ENCODE measurements at places on chromosomes 12 and 14.
A peak's percentile ranks its signal among the peaks of the same experiment; 100 is the strongest.

- no peak for DNase-seq
Measured at GRCh38 chr12:108603743-108604142, 5.9 kb upstream of the TMEM119 start.

GRCh38 chr12:6769666-6770065, 2.7 kb upstream of the LAG3 start:
- no peak for DNase-seq

DNA sequence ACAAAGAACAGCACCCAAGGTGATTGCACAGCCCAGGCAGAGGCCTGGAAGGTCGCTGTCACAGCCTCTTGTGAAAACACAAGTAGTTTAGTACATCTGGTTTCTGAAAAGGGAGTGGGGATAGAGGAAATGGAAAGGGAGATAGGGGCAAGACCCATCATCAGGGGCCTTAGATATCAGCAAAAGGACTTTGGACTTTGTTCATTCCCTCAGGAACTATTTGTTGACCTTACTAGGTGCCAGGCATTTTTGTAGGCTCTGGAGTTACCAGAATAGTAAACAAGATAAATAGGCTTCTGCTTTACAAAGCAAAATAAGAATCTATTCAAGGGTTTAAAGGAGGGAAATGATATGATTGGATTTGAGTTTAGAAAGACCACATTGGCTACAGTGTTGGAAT, 199.4 kb upstream of the CDKN3 start:
- no peak for DNase-seq

- DNase-seq = no peak
Measured at GRCh38 chr12:58347188-58347587, 405.8 kb downstream of the ATP23 start.

GRCh38 chr14:50542941-50543418, 10.6 kb upstream of the MAP4K5 start:
- peak; percentile 69 for DNase-seq

- DNase-seq = peak; percentile 99
Measured at GRCh38 chr12:105860561-105861207, 278.1 kb downstream of the NUAK1 start.

GRCh38 chr12:67647799-67648520, 585 bp upstream of the DYRK2 start:
- peak; percentile 91 for DNase-seq

GRCh38 chr12:31958569-31959160, 550 bp upstream of the RESF1 start:
- DNase-seq = no peak

DNA sequence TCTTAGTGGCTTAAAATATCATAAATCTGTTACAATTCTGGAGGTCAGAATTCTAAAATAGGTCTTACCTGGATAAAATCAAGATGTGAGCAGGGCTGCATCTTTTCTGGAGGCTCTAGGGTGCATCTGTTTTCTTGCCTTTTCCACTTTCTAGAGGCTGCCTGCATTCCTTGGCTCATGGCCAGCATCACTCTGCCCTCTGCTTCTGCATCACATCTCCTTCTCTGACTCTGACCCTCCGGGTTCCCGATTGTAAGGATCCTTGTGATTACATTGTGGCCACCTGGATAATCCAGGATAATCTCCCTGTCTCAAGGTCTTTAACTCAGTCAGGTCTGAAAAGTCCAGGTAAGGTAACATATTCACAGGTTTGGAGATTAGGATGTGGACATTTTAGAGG, 11.0 kb upstream of the BMP4 start:
- no peak for DNase-seq

DNA sequence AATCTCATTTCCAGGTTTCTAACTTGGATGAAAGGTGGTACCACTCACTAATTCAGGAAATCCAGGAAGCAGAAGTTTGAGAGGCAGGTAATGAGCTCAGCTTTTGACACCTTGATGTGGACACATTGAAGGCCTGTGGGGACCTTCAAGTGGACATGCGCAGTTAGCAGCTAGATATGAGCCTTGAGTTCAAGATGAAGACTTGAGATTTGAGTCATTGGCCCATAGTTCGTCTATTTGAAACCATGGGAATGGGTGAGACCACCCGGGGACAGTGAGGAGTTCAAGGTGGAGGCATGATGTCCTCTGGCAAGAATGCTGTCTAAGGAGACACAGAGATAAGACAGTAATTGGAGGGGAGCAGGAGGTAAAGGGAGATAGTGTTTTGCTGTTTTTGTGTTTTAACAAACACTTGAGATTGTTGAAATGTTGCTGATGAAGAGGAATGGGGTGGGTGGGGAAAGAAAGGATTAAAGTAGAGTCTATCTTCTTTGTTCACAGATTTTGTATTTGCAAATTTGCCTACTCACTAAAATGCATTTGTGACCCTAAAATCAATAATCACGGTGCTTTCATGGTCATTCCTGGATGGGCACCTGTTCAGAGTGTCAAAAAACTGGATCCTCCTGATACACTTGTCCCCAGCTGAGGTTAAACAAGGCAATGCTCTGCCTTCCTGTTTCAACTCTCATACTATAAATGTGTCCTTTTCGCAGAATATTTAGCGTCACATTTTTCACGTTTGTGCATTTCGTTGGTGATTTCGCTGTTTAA, 69.5 kb upstream of the PLXNC1 start:
- DNase-seq = no peak

DNA sequence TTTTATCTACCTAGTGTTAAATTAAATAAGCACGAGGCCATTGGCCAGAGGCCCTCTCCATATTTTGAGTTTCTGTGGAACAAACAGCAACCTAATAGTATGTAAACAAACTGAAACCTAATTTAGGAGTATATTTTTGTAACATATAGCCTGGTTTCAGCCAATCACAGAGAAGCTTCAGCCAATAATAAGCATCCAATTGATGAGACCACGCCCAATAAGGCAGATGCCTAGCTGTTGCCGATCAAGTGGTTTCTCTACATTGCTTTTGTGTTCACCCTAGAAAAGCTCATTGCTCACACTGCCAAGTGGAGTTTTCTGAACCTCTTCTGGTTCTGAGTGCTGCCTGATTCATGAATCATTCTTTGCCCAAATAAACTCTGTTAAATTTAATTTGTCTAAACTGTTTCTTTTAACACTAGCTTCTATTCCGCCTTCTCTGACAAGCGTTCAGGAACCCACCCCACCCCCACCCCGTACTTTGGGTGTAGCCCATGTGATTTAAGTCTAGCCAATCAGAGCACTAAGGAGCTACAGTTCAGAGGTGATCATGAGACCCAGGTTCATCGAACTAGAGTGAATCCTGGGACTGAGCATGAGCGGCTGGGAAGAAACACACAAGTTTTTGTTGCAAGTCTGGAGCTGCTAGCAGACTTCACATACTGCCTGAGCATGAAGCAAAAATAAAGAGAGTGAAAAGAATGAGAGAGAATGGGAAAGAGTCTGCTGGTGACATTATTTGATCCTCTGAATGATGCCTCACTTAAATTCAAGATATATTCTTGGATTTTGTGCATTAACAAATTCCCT, 21.5 kb upstream of the LTA4H start:
- no peak for DNase-seq

DNA sequence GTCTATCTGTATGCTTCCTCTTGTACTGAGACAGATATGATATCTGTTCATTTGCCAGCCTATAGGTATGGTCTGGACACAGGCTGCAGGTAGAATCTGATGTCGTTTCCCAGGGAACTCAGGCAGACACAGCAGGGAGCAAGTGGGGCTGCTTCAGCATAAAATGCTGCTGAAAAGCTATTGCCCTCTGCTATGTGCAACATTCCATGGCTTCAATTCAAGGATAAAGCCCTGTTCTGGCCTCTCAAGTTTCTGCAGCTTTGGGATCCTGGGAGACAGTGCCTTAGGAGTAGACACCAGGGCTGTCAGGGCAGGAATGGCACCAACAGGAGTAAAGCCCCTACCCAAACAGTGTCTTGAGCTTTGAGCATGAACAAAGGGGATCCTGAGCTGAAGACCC, 173.5 kb downstream of the SLC41A2 start:
- DNase-seq = no peak

- peak; percentile 23 for DNase-seq
Measured at GRCh38 chr12:64452559-64453329, 824 bp downstream of the TBK1 start.

GRCh38 chr12:20620261-20620660, 74.9 kb upstream of the SLCO1C1 start:
- DNase-seq = no peak

- DNase-seq = no peak
Measured at GRCh38 chr12:82638324-82638723, 48.4 kb upstream of the TMTC2 start.

GRCh38 chr12:97005646-97006045, 98.6 kb downstream of the NEDD1 start:
- DNase-seq = no peak

GRCh38 chr12:122123761-122124145, 45.2 kb downstream of the MLXIP start:
- DNase-seq = no peak

DNA sequence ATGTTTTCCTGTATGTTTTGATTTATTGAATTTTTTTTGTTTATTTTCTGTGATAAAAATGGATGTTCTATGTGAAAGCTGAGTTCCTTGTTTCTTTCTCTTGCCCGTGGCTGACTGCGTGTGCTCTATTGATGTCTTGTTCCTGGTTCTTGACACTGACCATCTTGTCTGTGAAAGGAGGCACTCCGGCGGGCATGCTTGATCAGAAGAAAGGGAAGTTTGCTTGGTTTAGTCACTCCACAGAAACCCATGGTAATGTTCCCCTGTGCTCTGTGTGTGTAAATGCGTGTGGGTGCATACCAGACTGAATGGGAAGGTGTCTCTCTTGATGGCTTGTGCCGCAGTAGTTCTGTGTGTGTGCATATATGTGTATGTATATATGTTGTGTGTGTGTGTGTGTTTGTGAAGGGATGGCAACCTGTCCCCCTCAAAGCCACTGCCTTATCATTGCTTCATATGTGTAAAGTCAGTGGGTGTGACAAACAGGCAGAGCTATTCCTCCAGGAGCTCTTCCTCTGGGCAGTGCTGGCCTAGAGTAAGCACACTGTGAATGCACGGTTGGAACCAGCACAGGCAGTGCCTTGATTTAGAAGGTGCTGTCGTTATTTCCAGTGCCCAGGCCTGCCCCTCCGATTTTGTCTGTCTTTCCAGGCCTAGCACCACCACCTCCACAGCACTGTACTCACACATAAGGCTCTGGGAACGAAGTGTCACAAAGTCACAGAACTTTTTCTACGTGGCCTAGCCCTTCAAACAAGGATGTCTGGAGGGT, 247.3 kb upstream of the FKBP4 start:
- DNase-seq = no peak

- DNase-seq = no peak
Measured at GRCh38 chr12:12592930-12593329, 18.7 kb upstream of the CREBL2 start.

GRCh38 chr14:24093901-24094840, at the start of gene PCK2:
Gene PCK2, plus strand, starts transcription at chr14:24094311. Its CDS starts 95 bp downstream, at chr14:24094406.
- peak; percentile 94 for DNase-seq

DNA sequence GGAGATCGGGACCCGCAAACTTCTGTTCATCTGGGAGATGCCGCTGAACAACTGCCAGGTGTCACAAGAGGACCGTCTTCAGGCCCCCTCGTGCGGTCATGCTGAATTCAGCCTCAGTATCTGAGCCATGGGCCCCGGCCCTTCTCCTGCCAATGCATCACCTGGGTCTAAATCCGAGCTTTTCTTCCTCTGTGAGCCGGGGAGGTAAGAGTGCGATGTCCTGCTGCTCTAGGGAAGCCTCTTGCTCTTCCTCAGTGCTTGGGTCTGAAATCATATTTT, 155.8 kb upstream of the FKBP4 start:
- DNase-seq = no peak

- no peak for DNase-seq
Measured at GRCh38 chr12:132813443-132813842, 15.2 kb downstream of the GOLGA3 start.

GRCh38 chr14:99831303-99831702, 38.1 kb downstream of the EML1 start:
- DNase-seq = no peak

- no peak for DNase-seq
Measured at GRCh38 chr14:50766338-50766886, 64.5 kb downstream of the NIN start.

DNA sequence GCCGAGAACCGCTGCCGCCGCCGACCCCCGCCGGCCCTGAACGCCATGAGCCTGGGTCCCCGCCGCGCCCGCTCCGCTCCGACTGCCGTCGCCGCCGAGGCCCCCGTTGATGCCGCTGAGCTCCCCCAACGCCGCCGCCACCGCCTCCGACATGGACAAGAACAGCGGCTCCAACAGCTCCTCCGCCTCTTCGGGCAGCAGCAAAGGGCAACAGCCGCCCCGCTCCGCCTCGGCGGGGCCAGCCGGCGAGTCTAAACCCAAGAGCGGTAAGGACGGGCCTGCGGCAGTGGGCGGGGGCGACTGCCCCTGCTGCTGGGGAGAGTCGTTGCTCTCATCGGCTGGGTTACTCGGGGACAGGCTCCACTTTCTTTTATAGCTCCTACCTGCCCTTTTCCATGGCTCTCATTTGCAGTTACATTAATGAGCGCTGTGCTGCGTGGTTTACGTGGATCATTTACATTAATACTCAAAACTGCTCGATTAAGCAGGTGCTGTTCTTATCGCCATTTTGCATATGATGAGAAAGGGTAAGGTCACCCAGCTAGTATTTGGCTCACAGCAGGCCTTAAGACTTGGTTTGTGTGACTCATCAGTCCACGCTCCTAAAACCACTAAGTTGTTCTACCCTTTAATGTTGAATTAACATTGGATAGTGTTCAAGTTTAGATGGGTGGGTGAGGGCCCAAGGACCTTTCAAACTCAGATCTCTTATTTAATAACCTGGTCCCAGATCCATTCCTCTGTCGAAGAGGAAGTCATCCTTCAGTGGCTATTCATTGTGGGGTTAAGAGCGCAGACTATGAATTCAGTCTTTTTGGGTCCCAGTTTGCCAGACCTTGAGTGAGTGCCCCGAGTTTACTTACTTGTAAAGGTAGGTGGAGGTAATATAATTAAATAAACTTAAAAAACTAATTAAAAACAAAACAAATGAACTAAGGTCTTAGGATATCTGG, 823 bp downstream of the RNF10 start:
- DNase-seq = peak; percentile 53

DNA sequence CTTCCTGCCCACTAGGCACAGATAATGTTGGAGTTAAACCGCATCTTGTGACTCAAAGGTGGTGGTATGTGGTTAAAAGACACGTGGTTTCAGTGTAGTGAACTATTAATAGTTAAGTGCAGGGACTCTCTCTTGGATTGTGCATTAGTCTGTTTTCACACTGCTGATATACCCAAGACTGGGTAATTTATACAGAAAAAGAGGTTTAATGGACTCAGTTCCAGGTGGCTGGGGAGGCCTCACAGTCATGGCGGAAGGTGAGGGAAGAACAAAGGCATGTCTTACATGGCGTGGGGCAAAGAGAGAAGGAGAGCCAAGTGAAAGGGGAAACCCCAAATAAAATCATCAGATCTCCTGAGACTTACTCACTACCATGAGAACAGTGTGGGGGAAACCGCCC, 362.3 kb downstream of the GLT1D1 start:
- DNase-seq = no peak
